ENCODE measurements at places on chromosomes 6 and 20. TPM values are rescaled to one million over a fixed set of nuclear protein-coding genes. Genes with fewer than 3 reads are reported as not detected.

Gene TRIM31
- not detected for total RNA-seq

Gene NFATC2
- total RNA-seq = 6.9 TPM

Gene MAK
- total RNA-seq = under 0.01 TPM

Gene GABRR1
- total RNA-seq = 0.10 TPM

Gene OXT
- total RNA-seq = not detected

Gene DDX43
- total RNA-seq = 2.0 TPM

Gene CST4
- total RNA-seq = not detected
